ENCODE measurements at places on chromosomes 6 and 20. TPM values are rescaled to one million over a fixed set of nuclear protein-coding genes. Genes with fewer than 3 reads are reported as not detected.
A peak's percentile ranks its signal among the peaks of the same experiment; 100 is the strongest.

The MKKS gene
- total RNA-seq: 21.7 TPM

GRCh38 chr6:87623248-87623647, 33.3 kb downstream of the ORC3 start:
- H3K36me3 ChIP-seq: peaks cover 11% of the 10 kb centered on the region
- no peak overlapping the region for H3K4me3 ChIP-seq
- DNase-seq: no peak
- H3K27me3 ChIP-seq: no peaks in the 10 kb centered on the region
- H3K27ac ChIP-seq: no peak overlapping the region
- H3K4me1 ChIP-seq: peaks cover 2% of the 10 kb centered on the region

GRCh38 chr20:56017560-56017959, 12.2 kb upstream of the CBLN4 start:
- no peaks in the 10 kb centered on the region for H3K36me3 ChIP-seq
- no peaks in the 10 kb centered on the region for H3K4me1 ChIP-seq
- H3K27ac ChIP-seq: no peak overlapping the region
- DNase-seq: no peak
- H3K27me3 ChIP-seq: no peaks in the 10 kb centered on the region

DNA sequence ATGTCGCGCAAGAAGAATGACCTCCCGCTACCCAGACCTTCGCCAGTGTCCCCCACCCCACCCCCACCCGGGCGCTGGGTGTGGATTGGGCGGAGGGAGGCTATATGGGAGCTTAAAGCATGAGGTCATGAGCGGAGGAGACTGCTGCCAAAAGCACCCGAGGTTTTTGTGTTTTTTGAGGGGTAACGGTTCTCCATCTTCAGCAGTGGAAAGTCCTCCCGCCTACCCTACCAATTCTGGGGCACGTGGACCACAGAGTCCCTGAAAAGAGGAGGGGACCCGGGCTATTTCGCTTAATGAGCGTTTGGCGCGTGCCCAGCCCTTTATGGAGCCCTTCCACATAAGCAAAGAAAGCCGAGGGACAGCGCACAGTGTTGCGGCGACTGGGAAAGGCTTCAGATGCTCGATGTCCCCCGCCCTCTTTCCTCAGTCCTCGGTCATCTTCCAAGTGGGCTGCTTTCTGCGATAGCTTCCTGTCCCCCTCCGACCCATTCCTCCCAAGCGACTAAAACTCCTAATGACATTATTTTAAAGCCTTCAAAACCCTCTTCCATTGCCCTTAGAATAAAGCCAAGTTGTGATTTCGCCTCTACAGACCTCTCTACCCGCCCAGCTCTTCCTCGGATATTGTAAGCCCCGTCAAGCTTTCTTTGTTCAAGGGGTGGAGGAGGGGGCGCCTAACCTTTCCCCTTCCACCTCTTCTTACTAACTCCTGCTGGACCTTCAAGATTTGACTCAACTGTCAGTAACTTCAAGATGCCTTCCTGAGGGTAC, 2.1 kb upstream of the TRERF1 start:
- peak overlapping the region; percentile 64 for H3K4me3 ChIP-seq
- H3K27me3 ChIP-seq: no peaks in the 10 kb centered on the region
- peak; percentile 66 for DNase-seq
- H3K4me1 ChIP-seq: peaks cover 40% of the 10 kb centered on the region
- H3K36me3 ChIP-seq: no peaks in the 10 kb centered on the region

All from transverse colon (tissue), 4 donors.